Stimulated activated CD4-positive, alpha-beta T cell treated with anti-CD3 and anti-CD28 coated beads, Interleukin-4, amount 100 ng/mL, for 4 hours (primary cell): ENCODE measurements at places on chromosomes 16 and 17.
A peak's percentile ranks its signal among the peaks of the same experiment; 100 is the strongest.

- DNase-seq = no peak
Measured at GRCh38 chr17:33113991-33114370, 122.3 kb downstream of the SPACA3 start.

GRCh38 chr17:68532826-68533225 is 20.6 kb downstream of the PRKAR1A start:
- DNase-seq = no peak

DNA sequence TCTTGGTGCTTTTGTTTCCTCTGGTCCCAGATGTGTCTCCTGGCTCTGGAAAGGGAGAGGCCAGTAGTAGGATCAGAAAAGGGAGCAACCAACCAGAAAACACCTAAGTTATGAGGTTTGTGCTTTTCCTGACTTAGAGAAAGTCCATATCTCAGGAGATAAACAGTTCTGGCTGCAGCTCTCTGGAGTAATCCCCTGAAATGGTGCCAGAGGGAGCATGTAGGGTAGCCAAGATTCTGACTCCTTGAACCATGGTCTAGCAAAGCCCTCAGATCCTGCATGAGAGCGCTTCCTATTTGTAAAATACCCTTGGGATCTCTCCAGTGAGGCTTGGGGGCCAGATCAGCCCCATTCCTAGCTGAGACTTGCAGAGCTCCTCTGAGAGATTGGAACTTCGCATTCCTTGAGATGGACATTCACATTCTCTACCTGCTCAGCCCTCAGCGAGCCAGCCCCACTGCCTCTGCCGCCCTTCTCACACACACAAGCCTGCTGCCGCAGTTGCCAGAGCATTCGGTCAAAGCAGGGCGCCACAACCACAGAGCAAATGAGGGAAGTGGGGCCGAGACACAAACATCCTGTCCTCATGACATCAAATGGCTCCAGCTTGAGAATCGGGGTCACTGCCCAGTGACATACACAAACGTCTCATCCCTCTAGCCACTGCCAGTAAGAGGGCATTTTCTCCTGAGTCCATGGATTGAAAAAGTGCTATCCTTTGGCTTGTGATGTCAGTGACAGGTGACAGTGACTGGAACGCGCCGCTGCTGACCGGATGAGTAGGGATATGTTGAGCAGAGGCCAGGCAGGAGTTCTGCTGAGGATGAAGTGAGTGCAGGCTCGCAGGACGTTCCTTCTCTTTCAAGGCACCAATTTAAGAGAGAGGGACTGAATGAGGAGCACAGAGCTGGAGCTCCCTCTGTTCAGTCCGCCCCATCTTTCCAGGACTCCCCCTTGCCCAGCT is 5.0 kb downstream of the ABHD15 start:
- DNase-seq = no peak

DNA sequence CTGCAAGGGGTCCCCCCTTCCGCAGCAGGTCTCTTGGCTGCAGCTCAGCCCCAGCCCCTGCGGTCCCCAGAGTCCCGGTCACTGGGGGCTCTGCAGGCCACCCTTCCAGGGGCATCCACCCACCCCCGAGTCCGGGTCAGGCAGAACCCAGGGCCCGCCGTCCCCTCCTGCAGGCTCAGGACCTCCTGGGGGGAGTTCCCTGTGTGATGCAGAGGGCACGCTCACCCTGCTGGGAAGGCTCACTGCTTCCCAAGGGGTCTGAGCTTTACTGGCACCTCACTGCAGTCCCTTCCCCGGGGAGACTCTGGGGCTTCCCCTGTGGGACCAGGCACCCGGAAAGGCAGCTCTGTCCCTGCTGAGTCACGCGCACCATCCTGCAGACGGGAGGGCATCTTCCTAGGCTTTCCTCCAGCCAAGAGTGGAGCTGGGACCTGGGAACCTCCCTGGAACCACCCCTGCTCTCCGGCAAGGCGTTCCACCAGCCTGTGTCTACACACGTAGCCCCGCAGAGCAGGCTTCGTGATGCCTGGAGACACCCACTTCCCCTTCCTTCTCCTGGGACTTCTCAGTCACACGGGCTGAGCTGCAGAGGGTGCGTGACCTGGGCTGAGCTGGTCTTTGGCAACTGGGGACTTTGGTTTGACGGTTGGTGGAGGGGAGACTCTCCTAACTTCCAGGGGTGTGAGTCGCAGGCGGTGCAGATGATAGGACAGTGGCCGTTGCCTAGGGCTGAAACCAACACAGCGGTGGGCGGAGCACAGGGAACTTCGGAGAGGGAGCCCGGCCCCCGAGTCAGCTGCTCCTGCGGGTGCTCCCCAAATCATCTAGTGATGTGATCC is 23.4 kb downstream of the SLC25A10 start:
- no peak for DNase-seq

DNA sequence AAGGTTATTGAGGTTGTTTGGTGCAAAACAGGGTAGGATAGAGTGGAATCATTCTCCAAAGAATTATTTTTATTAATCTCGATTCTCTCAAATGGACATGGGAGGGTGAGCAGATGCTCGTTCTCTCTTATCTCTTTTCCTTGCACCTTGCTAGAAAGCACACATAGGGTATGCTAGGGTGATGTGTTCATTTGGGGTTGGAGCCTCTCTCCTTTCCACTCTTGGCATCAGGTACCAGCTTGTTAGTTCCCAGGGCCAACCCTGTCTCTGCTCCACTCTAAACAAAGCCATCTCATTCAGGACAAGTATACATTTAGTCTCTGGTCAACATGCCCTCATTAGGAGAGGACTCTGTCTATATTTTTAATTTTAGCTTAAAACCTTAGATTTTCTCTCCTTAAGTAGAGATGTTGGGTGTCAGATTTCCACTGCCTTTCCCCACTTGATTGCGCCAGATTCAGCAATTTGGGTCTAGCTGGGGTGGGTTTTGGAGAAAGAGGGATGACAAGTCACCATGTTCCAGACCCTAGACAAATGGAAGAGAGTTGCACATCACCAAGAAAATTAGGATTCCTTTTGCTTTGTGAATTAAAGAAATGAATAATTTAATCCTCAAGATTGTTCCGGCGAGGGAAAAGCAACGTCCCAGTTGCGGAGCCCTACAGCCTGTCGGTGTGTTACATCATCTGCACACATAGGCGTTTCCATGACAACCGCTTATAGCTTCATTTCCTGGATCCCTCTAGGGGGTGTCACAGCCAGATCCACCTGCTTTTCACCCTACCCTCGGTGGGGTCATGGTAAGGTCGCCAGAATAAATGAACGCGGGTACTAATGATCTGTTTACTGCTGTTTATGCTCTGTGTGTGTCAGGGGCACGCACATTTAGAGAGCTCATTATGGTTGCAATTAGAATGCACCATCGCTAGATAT is 41.6 kb downstream of the SNX11 start:
- no peak for DNase-seq

DNA sequence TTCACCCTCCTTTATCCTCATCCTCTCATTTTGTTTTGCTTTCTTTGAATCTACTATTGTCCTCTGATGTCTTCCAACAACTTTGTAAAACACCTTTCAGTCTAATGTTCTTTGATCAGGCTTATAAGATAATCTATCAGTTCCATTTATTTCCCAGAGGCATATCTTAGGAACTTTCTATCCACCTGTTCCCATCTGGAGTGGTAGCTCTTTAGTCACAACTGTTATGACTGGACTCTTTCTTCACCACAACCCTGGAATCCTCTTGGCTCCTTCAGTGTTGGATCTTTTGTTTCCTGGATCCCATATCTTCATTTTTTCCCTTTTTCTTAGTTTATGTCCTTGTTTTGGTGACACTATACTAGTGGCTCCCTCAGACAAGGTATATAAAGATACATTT is 23.5 kb downstream of the RPS6KB1 start:
- DNase-seq = no peak

- no peak for DNase-seq
Measured at GRCh38 chr17:41959336-41960095, 7.1 kb upstream of the CNP start.

DNA sequence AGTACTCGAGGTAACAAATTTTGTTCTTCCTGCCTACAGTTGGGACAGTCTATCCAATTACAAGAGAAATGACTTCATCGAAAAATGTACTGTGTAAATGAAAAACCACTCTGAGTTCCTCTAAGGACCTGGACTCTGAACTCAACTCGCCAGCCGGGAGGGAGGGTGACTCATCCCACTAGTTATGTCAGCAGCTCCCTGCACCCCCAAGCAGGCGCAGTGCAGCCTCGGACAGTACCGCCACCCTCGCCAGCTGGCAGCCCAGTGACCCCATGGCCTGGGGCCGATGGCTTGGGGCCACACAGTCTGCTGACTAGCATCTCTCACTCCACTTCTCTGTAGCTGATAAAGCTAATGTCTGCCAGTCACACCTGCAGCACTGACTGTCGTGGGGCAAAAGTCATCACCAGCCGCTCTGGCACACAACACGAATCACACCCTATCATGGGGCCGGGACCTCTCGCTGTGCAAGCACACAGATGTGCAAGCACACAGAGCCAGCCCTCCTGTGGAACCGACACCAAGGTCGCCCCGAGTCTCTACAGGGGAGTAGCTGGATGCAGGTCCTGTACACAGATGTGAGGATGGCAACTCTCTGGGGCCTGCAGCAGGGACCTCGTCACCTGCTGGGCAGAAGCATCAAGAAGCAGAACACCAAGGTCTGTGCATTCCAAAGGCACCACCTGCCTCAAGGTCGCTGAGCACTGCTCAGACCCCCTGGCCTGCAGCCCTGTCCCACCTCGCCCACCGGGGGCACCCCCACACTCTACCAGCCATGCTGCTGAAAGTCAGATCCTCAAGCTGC is 5.7 kb downstream of the CSNK1D start:
- DNase-seq = peak; percentile 40

GRCh38 chr17:80216473-80217456 is 3.4 kb downstream of the SGSH start:
- DNase-seq = no peak

DNA sequence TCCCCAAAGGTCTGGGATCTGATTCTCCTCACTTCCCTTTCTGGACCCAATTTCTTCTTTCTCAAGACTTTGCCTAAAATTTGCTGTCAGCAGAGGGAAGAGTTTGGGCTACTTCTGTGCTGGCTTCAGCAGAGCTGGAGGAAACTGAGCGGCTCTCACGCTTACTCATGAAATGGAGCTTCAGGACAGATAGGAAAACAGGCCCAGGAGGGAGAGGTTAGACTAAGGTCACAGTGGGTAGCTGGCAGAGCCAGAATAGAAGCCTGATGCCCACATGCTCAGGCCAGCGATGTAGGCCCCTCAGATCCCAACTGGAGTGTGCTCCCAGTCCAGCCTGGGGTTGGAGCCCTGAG is 593 bp downstream of the SLC38A7 start:
- no peak for DNase-seq

GRCh38 chr17:17228521-17229279 is 8.3 kb downstream of the FLCN start:
- DNase-seq = no peak

DNA sequence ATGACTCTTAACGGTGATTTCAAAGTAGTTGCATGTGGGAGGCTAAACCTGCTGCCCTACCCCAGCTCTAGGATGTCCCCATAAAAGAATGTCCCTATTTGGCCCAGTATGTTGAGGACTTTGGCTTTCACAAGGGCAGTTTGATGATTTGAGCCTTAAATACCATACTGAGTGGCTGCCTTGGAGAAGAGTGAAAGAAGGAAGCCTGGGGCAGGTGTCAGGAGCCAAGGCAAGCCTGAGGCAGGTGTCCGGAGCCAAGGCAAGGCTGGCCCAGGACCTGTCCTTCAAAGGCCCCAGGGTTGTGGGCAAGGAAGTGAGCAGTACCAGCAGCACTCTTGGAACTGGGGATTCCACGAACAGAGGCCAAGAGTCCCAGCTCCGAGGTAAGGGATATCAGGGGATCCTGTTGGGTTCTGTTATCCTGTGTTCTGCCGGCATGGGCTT is 18.6 kb downstream of the ST6GALNAC2 start:
- no peak for DNase-seq

- no peak for DNase-seq
Measured at GRCh38 chr16:50878966-50879615, 137.2 kb downstream of the CYLD start.

DNA sequence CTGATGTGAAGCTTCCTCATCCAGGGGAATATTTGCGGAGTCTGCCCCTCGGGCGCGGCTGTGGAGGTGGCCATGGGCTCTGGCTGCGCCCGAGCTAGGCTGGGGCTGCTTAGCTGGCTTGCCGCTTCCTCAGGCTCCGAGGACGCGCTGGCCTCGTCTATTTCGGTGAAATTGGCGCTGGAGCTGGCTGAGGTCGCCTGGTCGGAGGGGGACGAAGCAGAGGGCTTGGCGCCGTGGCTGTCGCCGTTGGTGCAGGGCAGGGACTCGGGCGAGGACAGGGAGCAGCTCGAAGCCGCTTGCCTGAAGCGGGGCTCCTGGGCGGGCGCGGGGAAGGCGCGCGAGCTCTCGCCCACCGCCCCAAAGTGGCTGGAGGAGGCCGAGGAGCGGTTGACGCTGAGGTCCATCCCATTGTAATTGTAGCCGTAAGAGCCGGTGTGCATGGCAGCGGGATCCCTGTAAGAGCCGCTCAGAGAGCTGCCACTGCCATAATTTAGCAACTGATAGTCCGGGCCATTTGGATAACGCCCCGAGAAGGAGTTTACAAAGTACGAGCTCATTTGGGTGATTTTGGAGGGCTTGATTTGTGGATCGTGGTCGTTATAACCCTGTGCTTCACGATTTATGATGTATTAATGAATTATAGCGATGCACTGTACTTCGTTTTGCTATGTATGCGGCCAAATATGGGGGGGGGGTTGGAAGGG is at the start of gene HOXB5:
TSS of gene HOXB5 (minus strand) at position 654 of the 704 bp plus-strand sequence. CDS start at position 557, 97 bp downstream.
- DNase-seq = no peak

GRCh38 chr16:79184464-79185030 is 416.0 kb downstream of the MAF start:
- DNase-seq = no peak

DNA sequence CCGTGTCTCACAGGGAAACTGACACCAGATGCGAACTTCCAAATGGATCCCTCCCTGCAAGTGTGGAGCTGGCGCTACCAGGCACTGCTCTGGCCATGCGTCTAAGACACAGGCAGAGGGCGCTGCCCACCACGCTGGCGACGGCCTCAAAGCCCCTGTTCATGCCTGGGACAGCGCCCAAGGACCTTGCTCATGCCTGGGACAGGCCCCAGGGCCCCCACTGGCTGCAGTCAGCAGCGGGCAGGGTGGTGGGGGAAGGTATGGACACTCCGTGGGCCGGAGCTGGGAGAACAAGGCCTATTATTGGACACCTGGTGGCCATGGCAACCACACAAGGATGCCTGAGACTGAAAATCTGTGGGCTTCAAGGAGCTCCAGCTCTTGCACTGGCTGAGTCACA is 8.8 kb downstream of the ZG16B start:
- DNase-seq = peak; percentile 43

- DNase-seq = no peak
Measured at GRCh38 chr17:66365903-66366302, 63.5 kb downstream of the PRKCA start.

- no peak for DNase-seq
Measured at GRCh38 chr17:83032781-83033180, 46.6 kb upstream of the METRNL start.

GRCh38 chr17:67628580-67629013 is 89.1 kb upstream of the NOL11 start:
- no peak for DNase-seq
